ENCODE measurements at places on chromosomes 4 and X. TPM values are rescaled to one million over a fixed set of nuclear protein-coding genes. Genes with fewer than 3 reads are reported as not detected.

DNA sequence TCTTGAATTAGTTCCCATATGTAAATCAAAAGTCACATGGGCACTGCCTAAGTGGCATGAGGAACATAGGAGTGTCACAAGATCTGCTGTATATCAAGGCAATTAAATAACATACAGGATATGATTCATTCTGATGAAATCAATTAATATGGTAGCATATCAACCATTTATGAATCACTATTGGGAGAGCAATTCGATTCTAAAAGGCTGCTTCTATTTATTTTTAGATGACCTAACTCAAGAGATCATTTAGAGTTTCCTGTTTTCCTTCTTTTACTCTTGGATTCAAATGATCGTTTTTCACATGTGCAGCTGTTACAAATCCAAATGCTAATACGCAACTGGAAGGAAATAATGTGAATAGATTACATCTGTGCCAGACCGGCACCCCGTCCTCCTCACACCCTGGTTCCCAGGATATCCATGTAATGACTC is 81.9 kb downstream of the HCCS start:
- DNase-seq, result no peak
- H3K4me1 ChIP-seq, result no peaks in the 10 kb centered on the region
- H3K36me3 ChIP-seq, result no peaks in the 10 kb centered on the region
- H3K27ac ChIP-seq, result no peak overlapping the region
- H3K4me3 ChIP-seq, result no peak overlapping the region

- no peak overlapping the region for H3K4me3 ChIP-seq
- H3K27ac ChIP-seq, result no peak overlapping the region
- no peaks in the 10 kb centered on the region for H3K36me3 ChIP-seq
- H3K27me3 ChIP-seq, result no peaks in the 10 kb centered on the region
Observed at GRCh38 chr4:7638984-7639789, 204.5 kb upstream of the PSAPL1 start.

- no peak overlapping the region for H3K4me3 ChIP-seq
- no peak for DNase-seq
- no peaks in the 10 kb centered on the region for H3K27me3 ChIP-seq
- H3K4me1 ChIP-seq, result peaks cover 8% of the 10 kb centered on the region
- no peaks in the 10 kb centered on the region for H3K36me3 ChIP-seq
Observed at GRCh38 chr4:6267573-6267972, 2.1 kb upstream of the WFS1 start.

GRCh38 chrX:79443121-79443520 is 76.0 kb upstream of the ITM2A start:
- no peak for DNase-seq
- H3K36me3 ChIP-seq, result no peaks in the 10 kb centered on the region
- H3K27me3 ChIP-seq, result no peaks in the 10 kb centered on the region
- H3K27ac ChIP-seq, result no peak overlapping the region

DNA sequence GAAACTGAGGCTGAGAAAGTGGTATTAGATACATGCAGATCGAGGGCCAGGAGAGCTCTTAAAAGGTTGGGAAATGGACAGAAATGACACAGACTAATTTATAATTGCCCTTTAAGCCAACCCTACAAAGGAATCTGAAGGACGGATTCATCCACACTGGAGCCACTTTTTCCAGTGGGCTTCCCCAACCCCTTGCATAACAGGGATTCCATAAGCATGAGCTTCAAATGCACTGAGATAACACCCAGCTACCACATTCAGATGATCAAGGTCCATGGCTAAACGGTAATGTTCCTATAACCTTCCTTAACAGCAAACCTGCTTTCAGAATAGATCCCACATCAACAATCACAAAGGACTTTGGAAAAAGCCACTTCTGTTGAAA is 34.2 kb downstream of the PLAC1 start:
- H3K27ac ChIP-seq, result no peak overlapping the region
- no peaks in the 10 kb centered on the region for H3K4me1 ChIP-seq
- H3K27me3 ChIP-seq, result no peaks in the 10 kb centered on the region
- H3K4me3 ChIP-seq, result no peak overlapping the region
- no peaks in the 10 kb centered on the region for H3K36me3 ChIP-seq

Gene SLC9A6
- total RNA-seq, result 16.2 TPM

Gene ARHGEF6
- 104 TPM for total RNA-seq

All from naive thymus-derived CD4-positive, alpha-beta T cell (primary cell).